ENCODE measurements at places on chromosomes 2 and 18.

GRCh38 chr2:146786396-146786795, 1058.4 kb upstream of the ACVR2A start:
- DNase-seq = no peak

DNA sequence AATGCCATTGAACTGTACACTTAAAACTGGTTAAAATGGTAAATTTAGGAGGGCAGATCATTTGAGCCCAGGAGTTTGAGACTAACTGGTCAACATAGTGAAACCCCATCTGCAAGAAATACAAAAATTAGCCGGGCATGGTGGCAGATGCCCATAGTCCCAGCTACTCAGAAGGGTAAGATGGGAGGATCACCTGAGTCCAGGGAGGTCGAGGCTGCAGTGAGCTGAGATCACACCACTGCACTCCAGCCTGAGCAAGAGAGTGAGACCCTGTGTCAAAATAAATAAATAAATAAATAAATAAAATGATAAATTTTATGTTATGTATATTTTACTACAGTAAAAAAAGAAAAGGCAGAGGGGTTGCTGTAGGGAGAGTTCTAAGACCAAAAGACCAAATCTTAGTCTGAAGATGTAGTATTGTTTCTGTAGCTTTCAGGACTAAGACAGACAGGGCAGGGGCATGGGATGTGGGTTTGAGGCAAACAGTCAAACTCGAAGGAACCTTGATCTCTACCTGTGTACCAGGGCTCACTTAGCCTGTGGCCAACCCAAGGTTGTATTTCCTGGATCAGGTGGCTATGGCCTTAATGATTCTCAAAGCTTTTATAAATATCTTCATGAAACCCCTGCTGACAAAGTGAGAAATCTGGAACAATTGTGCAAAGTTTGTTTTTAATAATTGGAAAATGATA, 316.7 kb downstream of the CYRIA start:
- no peak for DNase-seq

DNA sequence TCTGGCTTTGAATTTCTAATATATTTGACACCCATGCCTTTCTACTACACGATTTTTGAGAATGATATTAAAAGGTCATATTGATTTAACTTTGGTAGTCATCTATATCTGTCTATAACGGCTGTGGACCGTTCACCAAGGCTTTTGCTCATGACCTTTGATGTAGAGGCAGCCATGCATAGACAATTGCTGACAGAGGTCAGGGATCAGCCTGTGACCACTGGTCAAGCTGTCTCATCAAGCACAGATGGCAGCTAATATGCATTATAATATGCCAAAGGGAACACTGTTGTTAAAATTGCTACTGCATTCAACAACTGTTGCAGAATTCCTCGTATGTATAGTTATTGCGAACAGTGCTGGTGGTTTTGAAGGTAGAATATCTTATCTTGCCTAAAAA, 323.9 kb upstream of the DSEL start:
- DNase-seq = no peak

- no peak for DNase-seq
These were observed 118.6 kb downstream of the AQP4 start for GRCh38 chr18:26746826-26747475.

- DNase-seq = no peak
These were observed 70.1 kb downstream of the NOL10 start for GRCh38 chr2:10619643-10620042.

- DNase-seq = peak; percentile 59
These were observed 80.7 kb downstream of the EML4 start for GRCh38 chr2:42249887-42250286.

DNA sequence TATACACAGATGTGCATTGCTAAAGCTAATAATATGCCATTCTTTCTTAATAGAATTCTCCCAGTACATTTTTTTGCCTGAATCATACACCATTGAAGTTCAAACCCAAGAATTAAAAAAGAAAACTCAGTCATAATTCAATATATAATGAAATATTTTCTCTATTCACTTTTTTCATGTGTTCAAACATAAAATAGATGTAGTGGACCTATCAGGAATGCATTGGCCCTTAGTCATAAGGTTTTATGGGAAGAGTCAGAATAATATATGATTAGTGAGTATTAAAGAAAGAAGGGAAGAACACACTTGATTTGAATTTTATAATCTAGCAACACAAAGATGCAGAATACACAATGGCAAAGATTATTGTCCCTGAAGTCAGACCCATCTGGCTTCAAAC, 297.0 kb upstream of the COL3A1 start:
- DNase-seq = no peak

DNA sequence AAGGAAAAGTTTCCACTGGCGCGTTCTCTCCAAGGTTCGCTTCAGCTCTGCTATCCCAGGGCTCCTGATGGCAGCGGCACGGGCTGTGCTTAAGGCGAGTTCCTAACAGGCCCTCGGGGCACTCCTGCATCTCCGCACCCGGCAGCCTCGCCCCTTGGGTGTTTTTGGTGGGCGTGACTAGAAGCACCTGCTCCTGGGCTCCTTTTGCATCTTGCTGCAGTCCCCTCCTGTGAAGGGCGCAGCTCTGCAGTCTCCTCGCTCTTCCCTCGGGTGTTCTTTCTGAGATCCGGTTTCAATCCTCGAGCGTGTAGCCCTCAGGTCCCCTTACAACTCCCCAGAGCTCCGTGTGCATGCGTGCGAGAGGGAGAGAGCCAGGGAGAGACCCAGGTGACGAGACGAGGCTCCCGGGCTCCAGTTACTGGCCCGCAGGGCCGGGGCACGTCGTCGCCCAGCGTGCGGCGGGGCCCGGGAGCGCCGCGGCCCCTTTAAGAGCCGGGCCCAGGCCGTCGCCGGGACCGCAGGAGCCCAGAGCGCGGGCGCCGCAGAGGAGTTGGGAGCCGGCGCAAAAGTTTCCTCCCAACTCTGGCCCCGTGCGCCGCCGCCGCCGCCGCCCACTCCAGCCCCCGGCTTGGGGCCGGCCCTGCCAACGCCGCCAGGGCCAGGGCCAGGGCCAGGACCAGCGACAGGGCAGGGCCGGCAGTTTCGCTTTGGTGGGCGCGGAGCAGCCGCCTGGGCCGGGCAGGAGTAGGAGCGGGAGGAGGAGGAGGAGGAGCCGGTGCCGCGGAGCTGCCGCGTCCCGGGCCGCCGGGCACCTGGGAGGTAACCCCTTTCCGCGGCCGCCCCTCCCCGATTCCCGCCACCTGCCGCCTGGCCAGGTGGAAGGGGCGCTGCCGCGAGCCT, at the start of gene PARD3B:
TSS of gene PARD3B (plus strand) at position 515 of the 900 bp plus-strand sequence. CDS start 525 bp downstream, outside the sequence.
- peak; percentile 87 for DNase-seq

- peak; percentile 8 for DNase-seq
These were observed 21.4 kb downstream of the POLE4 start for GRCh38 chr2:74979844-74980243.

- DNase-seq = peak; percentile 62
These were observed 573 bp downstream of the PAIP2B start for GRCh38 chr2:71226096-71226964.

- no peak for DNase-seq
These were observed 17.1 kb upstream of the SP3 start for GRCh38 chr2:173982182-173982714.
